ENCODE measurements at places on chromosomes 7 and 10.

DNA sequence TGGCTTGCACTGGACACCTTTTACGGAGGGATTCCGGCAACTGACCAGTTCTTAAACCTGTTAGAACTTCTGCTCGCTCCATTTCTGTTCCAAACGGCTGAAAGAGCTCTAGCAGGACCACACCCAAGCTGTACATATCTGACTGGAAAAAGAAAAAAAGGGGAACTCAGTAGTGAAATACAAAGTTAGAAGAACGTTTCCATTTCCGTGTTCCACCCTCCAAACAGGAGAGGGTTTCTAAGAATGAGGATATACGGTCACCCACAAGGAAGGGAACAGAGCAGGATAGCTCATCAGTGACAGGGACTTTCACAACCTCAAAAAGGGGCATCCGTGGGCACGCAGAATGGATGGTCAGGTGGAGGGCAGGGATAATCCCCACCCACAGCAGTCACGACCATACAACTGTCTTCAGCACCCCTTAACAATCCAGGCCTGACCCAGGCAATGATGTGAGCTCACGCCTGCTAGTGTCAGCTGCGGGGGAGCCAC, 4.3 kb upstream of the ANKRD61 start:
- DNase-seq, result no peak

GRCh38 chr7:113113912-113114311, 4.4 kb downstream of the SMIM30 start:
- no peak for DNase-seq

- DNase-seq, result no peak
Measured at GRCh38 chr10:87842220-87842641, 21.1 kb downstream of the KLLN start.

- peak; percentile 16 for DNase-seq
Measured at GRCh38 chr7:30330134-30331111, 46.0 kb downstream of the ZNRF2 start.

GRCh38 chr10:69180525-69181204, 631 bp downstream of the SUPV3L1 start:
- DNase-seq, result no peak

- DNase-seq, result no peak
Measured at GRCh38 chr7:47952224-47952623, 4.0 kb upstream of the PKD1L1 start.

- DNase-seq, result no peak
Measured at GRCh38 chr10:92562424-92562823, 11.5 kb downstream of the IDE start.

- no peak for DNase-seq
Measured at GRCh38 chr7:41695661-41696322, 7.1 kb downstream of the INHBA start.

DNA sequence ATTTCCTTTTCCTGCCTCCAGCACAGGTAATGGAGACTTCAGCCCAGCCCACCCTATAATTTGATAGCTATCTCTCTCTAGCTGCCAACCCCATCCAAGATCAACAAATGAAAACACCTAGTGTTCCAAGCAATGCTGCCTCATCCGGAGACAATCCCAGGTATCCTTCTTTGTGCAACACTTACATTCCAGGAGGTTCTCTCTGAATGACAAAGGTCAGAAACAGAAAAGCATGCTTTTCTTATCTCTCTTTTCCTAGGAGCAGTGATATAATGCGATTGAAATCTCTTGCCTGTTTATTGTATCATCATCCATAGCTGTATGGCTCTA, 699.3 kb downstream of the INHBA start:
- DNase-seq, result no peak

- no peak for DNase-seq
Measured at GRCh38 chr10:4663162-4663992, 162.6 kb upstream of the AKR1E2 start.

DNA sequence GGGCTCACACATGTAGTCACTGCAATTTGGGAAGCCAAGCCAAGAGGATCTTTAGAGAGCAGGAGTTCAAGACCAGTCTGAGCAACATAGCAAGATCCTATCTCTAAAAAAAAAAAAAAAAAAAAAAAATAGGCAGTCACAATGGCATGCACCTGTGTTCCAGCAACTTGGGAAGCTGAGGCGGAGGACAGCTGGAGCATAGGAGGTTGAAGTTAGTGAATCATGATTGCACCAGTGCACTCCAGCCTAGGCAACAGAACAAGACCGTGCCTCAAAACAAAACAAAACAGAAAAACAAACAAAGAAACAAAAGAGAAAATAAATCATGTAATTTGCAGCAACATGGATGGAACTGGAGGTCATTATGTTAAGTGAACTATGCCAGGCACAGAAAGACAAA, 33.6 kb upstream of the BICC1 start:
- no peak for DNase-seq

DNA sequence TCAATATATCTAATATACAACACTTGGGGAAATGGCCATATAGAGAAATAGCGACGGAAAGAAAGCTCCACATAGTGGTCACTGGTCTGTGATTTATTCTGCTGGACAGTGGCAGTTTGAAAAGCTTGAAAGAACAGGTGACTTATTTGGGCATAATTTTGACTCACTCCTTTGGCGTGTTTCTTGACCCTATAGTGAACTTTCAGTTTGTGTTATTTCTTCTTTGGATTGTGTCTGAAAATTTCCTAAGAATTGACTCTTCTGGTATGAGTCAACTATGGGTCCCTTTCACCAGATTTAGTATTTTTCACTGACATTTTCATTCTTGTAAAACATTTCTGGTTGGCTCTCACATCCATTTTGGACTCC, 25.8 kb upstream of the IMMP2L start:
- DNase-seq, result no peak

DNA sequence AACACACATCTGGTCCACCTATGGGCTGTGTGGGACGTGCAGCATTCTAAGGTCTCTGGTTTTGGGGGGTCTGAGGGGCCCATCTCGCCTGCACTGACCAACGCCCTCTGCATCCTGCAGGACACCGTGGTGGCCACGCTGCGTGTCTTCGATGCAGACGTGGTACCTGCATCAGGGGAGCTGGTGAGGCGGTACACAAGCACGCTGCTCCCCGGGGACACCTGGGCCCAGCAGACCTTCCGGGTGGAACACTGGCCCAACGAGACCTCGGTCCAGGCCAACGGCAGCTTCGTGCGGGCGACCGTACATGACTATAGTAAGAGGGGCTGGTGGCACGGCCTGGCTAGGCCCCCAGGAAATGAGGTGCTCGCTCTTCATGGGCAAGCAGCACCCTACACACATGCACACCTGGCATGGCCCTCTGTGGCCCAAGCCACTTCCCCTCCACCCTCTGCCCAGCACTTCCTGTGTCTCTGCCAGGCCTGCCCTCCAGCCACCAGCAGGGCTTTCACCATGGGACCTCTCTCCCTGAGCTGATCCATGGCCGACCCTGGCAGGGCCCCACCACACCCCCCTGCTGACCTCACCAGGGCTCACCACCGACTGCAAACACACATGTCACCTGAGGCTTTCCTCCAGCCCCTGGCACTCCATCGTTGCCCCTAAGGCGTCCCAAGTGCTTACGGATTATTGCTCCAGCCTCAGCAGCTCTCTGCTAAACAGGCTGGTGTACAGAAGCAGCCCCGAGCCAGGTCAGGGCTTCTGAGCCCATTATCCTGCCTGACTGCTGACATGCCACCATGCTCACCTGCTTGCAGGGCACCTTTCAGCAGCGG, 29.6 kb downstream of the RET start:
- no peak for DNase-seq

DNA sequence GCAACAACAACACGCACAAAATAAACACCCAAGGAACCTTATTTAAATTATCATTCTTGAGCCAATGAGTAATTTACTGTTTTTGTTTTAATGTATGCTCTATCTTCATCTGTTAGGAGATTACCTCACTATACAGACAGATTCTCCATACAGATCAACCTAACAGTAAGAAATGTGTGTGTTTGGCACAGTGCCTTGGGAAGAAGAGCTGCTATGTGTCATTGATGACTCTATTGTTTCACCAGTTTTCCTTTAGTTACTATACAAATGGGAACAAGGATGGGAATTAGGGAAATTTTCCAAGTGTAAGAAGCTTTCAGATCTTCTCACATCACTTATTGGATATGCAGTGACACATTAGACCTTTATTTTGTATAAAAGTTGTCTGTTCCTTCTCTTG, 640.3 kb downstream of the NRG3 start:
- no peak for DNase-seq

DNA sequence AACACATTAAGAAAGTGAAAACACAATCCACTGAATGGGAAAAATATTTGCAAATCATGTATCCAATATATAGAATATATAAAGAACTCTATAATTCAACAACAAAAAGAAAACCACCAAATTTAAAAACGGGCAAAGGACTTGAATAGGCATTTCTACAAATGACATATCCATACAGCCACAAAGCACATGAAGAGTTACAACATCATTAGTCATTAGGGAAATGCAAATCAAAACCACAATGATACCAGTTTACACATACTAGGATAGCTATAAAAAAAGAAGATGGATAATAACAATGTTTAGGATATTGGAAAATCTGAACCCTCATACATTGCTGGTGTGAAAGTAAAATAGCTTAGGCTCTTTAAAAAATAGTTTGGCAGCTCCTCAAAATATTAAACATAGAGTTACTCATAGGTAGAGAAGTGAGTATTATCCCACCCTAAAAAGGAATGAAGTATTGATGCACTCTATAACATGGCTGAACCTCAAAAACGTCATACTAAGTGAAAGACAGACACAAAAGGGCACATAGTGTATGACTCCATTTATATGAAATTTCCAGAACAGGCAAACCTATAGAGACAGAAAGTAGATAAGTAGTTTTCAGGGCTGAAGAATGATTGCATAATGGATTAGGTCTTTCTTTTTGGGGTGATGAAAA, 4.5 kb downstream of the ZPBP start:
- DNase-seq, result no peak

All from stimulated activated CD8-positive, alpha-beta memory T cell treated with anti-CD3 and anti-CD28 coated beads, Interleukin-7, amount 100 ng/mL, for 4 hours (primary cell).